Activated CD4-positive, alpha-beta T cell treated with anti-CD3 and anti-CD28 coated beads, Interleukin-2, amount 50 U/mL, for 16 hours (primary cell): ENCODE measurements at places on chromosomes 1 and 21.

DNA sequence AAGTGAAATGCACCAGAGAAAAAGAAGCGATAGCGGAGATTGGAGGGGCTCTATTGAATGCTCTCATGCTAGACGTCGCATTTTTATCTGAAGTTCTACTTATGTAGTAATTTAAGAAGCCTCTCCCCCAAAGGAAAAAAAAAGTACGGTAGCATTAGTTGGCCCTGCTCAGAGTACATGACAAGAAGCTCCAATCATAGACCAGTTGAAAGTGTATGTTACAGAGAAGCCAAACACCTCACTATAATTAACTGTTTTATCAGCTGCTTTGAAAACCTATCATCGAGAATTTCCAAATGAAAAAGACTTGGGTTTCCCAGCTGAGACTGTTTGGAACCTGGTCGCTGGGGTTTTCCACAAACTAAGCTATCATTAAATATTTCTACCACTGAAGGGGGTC, 19.6 kb upstream of the OVAAL start:
- DNase-seq, result no peak

DNA sequence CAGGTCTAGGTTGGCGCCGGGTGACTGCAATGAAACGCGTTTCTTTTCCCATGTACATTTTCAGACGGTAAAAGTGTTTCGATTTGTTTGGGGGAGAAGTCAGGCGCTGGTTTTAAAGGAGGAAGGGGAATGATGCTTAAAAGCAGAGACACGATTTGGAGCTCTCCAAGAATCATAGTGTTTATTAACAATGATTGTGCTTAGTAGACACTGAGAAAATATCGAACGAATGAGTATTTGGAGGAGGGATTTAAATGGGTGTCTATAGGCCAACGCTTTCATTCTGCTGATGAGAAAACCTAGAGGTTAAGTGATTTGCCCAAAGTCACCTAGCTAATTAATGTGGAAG, 36.9 kb upstream of the JAK1 start:
- no peak for DNase-seq

- DNase-seq, result no peak
These were observed 610.6 kb downstream of the KIF26B start for GRCh38 chr1:245765230-245766000.

GRCh38 chr1:26500488-26501175, 28.4 kb downstream of the HMGN2 start:
- peak; percentile 93 for DNase-seq

DNA sequence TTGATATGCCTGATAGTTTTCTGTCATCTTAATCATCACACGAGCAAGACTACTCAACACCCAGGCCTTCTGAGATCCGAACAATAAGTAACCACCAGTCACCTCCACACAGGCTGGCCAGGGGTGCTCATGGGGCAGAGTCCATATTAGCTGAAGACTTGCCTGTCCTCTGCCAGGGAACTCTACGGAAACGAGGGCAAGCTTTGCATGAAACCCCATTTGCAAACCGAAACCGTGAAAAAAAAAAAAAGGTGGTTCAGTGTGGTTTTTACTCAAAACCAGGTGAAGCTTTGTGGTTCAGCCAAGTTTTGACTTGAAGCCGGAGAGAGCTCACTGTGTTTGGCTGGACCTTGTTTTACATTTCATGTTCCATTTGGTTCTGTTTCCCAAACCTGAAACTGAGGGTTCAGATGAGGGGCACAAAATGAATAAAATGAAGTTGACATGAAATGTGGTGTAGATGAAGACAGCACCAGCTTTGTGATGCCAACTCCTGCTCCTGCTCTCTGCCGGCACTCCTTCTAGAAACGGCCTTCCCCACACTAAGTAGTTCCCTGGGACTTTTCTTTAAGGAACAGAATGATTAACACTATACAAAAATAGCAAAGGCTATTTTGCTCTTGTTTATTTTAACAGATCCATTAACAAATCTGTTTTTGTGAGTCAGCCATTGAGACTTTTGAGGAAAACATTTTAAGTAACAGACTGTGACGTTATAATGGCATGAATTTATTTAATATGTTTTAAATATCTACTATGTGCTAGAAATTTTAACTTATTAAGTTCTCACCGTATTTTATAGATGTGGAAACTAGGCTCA, 74.7 kb downstream of the RUNX1 start:
- DNase-seq, result peak; percentile 76

- DNase-seq, result no peak
These were observed 35.2 kb downstream of the NENF start for GRCh38 chr1:212467843-212468482.

- DNase-seq, result peak; percentile 41
These were observed 7.4 kb downstream of the GJA4 start for GRCh38 chr1:34800214-34800613.

GRCh38 chr1:110945626-110946025, 18.1 kb downstream of the LRIF1 start:
- DNase-seq, result no peak

DNA sequence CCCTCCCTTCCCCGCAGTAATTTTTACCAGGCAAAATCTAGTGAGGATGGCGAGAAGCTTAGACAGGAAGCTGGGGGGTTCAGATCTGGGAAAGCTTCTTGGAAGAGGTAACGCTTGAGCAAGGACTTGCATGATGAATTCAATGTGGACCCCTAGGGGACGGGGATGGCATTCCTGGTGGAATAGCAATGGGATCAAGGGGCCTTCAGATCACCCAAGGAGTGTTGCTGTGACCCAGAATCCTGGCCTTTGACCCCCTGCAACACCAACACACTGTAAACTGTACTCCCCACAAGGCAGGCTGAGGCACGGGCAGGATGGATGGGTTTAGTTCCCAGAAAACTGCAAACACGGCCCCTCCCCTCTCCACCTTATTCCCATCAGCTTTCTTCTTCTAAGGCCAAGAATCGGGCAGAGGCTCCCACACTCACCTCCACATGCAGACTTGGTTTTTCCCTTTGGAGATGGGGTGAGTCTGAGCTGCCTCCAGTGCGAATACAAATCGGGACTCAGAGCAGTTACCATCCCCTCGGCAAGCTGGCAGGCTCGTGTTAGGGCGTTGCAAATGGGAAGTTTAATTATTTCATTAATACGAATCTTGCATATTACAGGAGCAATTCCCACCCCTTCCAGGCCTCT, 20.1 kb downstream of the DISP3 start:
- no peak for DNase-seq

DNA sequence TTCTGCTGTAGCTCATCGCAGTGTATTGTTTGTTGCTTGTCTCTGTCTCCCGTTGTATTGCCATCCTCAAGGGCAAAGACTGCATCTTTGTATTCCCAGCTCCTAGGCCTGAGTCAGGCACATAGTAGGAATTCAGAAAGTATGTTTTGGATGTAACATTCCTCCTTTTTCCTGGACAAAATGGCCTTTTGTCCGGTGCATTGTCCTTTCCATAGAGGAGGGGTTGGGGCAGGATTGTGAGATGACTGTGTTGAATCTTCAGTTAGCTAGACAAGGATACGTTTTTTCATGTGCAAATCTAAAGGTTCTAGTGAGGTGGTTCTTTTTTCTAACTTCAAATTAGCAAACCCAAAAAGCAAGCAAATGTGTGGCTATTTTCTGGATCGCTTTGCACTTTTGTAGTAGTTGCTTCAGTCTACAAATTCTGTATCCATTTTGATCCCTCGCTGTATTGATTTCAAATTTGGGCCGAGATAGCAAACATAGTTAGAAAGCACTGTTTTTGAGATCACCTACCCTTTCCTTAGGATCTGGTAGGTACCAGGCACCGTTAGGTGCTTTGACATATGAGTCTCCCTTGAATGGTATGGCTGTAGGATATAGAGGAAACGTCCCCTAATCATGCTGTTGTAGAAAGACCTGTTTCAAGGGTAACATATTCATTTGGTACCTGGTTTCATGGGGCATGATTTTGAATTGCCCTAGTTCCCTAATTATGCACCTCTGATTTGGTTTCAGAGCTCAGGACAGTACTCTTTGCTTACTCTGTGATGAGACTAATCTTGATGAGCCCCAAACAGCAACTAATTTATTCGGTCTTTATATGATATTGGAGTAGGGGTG, 1.2 kb downstream of the PPP1R8 start:
- DNase-seq, result no peak

DNA sequence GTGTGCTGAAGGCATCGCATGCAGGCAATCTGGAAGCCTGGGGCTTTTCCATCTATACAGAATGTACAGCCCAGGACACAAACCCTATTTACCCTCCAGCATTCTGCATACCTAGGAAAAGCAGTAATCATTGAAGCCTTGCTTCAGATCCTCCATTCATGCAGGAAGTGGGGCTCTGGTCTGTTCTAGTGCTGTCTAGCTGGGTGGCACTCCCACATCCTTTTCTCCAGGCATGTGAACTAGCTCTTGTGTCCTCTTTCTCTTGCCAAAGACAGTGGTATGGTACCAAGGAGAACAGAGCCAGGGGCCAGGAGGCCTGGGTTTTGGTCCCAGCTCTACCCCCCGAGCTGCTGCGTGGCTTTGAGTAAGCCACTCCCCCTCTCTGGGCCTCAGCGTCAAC, 21.7 kb downstream of the LRP8 start:
- DNase-seq, result no peak

GRCh38 chr21:37365517-37366481, 774 bp upstream of the DYRK1A start:
- DNase-seq, result peak; percentile 54

DNA sequence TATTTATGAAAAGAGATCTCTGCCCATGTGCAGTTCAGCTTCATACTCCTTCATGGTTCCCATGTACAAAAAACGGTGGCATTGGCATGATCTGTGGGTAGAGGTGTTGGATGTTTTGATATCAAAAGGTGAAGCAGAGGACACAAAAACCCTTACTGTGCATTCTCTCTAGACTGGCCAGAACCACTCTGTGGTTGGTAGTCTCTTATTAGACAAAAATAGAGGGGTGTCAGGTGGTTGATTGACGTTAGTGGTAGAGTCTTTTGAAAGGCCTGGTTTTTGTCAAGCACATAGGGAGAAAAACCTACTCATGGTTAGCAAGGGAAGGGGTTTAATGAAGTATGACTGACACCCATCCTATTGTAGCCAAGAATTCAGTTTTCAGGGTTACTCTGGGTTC, 400.0 kb upstream of the TMPRSS15 start:
- DNase-seq, result no peak

GRCh38 chr1:108050911-108051629, 86.1 kb upstream of the VAV3 start:
- DNase-seq, result no peak

DNA sequence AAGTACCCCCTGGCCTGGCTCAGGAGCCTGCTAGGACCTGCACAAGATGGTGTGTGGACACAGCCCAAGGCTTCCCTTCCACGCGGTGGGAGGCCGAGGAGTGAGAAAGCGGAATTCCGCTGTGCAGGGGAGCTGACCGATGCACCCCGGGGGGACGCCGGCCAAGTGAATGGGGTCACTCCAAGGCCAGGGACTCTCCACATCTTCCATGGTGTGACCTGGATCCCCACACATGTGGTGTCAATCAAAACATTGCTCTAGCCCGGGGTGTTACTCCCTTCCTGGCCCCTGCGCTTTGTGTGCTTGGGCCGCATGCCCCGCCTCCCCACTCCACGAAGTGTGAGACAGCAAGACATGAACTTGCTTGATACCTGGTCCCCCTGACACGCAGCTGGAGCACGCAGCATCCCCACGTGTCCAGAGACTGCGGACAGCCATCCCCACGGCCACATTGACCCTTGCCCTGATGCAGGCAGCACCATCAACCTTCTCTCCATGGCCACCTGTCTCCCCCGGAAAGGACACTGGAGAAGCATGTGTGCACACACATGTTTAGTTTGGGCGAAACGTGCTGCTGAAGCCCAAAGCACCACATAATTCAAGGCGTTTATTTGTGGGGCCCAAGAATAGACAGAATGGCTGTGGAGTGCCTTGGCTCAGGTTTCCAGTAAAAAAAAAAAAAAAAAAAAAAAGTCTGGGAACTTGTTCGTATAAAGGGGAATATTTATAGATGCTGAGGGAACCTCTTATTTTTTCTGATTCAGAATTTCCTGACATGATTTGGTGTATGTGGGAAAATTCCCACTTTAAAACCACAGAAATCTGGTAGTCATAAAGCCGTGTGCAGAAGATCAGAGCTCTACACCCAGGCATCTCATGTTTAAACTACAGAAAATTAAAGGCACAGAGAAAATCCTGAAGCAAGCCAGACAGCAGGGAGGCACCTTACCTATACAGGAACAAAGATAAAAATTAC, 171.7 kb downstream of the HUNK start:
- no peak for DNase-seq

DNA sequence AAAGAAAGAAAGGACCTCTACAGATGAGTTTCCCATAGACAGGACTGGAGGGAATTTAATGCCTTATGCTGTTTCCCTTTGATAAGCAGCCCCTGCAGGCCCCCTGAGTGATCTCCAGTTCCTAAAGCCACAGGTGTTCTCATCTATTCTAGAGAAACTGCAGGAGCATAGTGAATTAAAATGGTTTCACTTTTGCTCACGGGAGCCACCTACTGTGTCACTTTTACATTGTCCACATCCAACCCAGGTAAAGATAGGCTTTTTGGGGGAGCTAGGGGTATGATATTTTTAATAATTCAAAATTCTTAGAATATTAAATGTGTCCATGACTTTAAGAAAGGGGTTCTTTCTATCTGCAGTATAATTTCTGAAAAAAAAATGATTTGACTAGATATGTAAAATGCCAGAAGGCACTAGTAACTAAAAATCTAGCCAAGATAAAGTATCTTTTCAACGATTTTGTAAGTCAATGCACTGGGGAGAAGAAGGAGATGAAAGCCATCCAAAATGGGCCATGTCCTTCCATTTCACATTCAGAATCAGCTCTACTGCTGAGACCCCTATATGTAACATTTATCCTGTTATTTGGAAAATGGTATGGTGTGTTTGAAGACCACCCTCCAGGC, 267.3 kb upstream of the DUSP10 start:
- peak; percentile 30 for DNase-seq
